ENCODE measurements at places on chromosomes 5 and 9.

- DNase-seq, result no peak
These were observed 412.8 kb upstream of the IRX4 start for GRCh38 chr5:2295476-2295875.

GRCh38 chr9:79565245-79565644 is 6.5 kb upstream of the TLE4 start:
- no peak for DNase-seq

- no peak for DNase-seq
These were observed 23.9 kb downstream of the ADAMTS2 start for GRCh38 chr5:179321206-179321987.

GRCh38 chr9:17236147-17236546 is 101.3 kb downstream of the CNTLN start:
- DNase-seq, result no peak

DNA sequence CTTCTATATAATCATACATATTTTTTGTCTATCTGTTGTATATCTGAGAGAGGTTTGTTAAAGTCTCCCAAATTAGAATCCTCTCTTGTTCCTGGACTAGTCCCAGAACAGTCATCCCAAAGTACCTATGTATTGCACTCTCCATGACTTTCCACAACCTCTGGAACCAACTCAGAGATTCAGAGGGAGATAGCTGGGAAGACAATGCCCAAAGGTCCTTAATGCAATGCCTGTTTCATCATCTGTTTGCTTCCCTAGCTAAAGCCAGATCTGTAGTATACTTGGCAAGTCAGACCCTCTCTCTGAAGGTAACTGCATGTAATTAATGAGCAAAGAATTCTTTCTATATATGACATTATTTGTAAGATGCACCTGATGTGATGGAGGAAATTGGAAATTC is 89.4 kb downstream of the ZNF474 start:
- DNase-seq, result no peak

Data from activated CD4-positive, alpha-beta T cell treated with anti-CD3 and anti-CD28 coated beads, Interleukin-2, amount 50 U/mL, for 24 hours (primary cell).